ENCODE measurements at places on chromosomes 7 and 10.

DNA sequence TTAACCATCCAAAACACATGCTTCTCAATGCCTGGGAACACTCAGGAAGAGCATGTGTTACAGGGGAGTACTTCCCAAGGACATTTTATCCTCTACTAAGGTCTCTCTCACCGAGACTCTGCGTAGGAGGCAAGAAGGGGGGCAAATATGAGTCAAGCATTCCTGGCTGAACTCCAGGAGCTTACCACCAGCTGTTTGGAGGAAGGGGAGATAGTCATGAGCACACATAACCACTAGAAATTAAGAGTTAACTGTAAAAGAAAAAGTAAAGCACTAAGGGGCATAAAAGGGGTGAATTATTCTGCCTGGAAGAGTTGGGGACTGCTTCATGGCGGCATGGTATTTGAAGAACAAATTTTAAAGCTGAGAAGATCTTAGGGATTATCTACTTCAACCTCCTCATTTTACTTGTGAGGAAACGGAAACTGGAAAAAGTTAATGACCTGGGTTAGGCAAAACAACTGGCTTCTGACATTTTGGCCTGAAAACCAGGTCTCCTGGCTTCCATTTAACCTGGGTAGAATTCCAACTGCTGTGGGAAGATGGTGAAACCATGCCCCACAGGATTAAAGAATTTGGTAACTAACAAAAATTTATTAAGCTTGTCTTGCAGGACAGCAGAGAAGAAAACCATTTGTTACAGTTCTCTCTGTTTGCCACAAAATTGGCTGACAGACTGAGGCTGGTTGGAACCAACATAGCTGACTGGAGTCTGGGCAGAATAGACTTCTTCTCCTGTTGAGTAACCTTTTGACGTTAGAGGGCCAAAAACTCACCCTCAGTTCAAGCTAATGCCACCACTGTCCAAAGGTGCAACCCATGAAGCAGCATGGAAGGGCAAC is 85.5 kb downstream of the SLC25A13 start:
- H3K4me1 ChIP-seq, result no peaks in the 10 kb centered on the region
- no peaks in the 10 kb centered on the region for H3K36me3 ChIP-seq
- no peaks in the 10 kb centered on the region for H3K27me3 ChIP-seq

DNA sequence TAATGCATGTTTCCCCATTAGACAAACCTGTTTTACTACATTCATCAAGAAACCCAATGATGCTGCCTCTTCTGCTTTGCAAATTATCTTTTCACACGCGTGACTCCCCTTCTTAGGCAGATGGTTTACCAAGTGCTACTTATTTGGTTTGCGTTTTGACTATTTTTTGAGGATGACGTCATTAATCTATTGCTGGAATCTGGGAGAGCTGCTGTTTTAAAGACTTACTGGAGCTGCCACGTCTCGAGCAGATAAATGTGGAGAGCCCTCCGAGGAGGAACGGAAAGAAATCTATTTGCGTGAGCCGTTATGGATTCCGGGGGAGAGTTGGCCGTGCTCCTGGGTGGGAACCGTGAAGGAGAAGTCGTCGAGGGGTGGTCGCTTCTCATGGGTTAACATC is 19.7 kb downstream of the INSYN2A start:
- H3K27me3 ChIP-seq, result no peaks in the 10 kb centered on the region
- H3K27ac ChIP-seq, result no peak overlapping the region
- H3K4me3 ChIP-seq, result no peak overlapping the region
- no peak for DNase-seq

DNA sequence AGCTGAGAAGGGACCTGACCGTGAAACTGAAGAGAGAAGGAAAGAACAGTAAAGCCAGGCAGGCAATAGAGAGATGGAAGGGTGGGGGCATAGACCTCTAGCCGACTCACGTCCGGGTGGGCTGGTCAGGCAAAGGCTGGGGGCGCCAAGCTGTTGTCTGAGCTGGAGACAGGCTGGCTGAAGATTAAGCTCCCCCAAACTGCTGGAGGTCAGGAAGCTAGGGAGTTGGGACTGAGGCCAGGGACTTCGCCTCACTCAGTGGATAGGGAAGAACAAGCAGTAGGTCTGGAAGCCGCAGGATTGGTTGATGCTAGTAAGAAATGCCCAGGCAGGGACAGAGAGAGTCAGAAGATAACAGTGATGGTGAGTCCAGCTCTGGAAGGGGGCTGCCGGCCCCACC is 5.3 kb downstream of the PITX3 start:
- H3K4me3 ChIP-seq, result no peak overlapping the region
- H3K4me1 ChIP-seq, result peaks cover 4% of the 10 kb centered on the region
- peaks cover 73% of the 10 kb centered on the region for H3K27me3 ChIP-seq
- H3K36me3 ChIP-seq, result no peaks in the 10 kb centered on the region

DNA sequence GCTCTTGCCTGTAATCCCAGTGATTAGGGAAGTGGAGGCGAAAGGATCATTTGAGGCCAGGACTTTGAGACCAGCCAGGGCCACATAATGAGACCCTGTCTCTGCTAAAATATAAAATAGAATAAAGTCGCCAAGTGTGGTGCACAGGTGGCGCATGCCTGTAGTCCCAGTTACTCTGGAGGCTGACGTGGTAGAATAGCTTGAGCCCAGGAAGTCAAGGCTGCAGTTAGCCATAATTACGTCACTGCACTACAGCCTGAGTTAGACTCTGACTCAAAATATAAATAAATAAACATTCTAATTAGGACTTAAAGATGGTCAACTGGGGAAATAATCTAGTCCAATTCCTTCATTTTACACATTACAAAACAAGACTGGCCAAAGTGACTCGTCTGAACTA is 768 bp downstream of the CHCHD2 start:
- peak overlapping the region; percentile 64 for H3K4me3 ChIP-seq
- H3K4me1 ChIP-seq, result peaks cover 24% of the 10 kb centered on the region
- no peak for DNase-seq
- H3K27ac ChIP-seq, result peak overlapping the region; percentile 82
